Panc1 (cell line): ENCODE measurements at places on chromosomes 2 and 18.

- no peak for DNase-seq
Observed at GRCh38 chr18:22613058-22613690, 195.5 kb upstream of the CTAGE1 start.

DNA sequence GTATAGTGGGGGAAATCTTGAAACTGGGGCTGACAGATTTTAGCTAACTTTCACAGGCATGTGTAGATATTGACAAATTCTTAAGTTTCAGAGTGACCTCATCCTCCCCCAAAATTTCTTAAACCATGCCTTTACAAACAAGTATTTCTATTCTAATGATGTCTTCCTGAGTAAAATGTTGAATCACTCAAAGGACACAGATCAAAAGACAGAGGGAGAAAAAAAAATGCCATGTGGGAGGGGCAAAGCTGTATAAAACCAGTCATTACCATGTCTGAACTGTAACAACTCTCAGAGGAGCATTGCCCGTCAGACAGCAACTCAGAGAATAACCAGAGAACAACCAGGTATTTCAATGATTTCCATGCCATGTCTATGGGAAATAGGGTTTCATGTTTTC is at the start of gene SERPINB2:
SERPINB2 (plus strand) TSS at position 282 of the 400 bp plus-strand sequence. CDS start 3,740 bp downstream, outside the sequence.
- no peak for DNase-seq

- no peak for DNase-seq
Observed at GRCh38 chr2:180678625-180678972, 301.8 kb upstream of the UBE2E3 start.

GRCh38 chr2:167132066-167132465 is 243.8 kb downstream of the XIRP2 start:
- no peak for DNase-seq

DNA sequence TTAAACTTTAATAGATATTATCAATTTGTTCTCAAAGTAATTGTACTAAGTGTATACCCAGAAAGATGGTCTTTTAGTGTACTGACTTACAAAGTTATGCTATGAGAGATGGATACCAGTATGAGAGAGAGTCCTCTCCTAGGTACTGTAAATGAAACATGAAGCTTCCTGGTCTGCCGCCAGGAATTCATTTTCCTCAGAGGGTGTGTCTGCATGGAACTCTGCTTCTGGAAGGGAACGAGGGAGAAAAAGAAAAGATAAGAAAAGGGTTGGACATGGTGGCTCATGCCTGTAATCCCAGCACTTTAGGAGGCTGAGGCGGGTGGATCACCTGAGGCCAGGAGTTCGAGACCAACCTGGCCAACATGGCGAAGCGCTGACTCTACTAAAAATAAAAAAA is 2.2 kb upstream of the SSB start:
- DNase-seq, result no peak

DNA sequence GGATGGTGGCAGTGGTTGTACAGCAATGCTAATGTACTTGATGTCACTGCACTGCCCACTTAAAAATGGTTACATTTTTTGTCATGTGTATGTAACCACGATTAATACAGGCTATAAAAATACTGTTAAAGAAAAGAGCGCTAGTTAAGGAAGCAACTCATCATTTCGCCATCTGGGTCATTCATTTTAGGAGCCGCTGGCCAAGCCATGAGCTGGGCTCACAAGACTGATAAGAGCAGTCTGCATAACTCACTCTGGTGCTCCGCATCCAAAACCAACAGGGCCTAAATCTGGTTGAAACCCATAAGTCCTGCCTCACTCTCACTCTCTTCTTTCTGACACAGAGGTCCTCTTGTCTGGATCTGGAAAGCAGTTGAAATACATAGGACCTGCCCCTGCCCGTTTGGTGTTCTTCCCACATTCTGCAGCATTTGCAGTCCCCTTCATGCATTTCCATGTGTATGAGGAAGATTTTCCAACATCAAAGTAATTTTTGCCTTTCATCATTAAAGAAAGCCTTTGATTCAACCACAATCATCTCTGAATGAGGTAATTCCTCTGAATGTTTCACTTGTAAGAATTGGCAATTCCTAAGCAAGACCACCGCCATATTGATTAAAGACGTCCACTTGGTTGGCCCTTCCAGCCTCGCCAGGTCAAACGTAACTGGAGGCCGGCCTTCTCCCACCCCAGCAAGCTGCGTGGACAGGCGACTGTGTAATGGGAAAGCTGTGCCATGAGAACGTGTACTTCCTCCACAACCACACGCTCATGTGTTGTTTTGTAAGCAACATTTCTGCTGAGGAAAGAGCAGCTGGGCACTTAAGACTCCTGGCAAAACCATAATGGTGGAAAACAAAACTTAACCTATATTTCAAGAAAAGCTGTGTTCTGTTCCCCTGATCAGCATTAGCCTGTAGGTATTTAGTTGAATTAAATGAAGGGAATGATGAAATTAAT is 112.2 kb downstream of the VAPA start:
- DNase-seq, result no peak

DNA sequence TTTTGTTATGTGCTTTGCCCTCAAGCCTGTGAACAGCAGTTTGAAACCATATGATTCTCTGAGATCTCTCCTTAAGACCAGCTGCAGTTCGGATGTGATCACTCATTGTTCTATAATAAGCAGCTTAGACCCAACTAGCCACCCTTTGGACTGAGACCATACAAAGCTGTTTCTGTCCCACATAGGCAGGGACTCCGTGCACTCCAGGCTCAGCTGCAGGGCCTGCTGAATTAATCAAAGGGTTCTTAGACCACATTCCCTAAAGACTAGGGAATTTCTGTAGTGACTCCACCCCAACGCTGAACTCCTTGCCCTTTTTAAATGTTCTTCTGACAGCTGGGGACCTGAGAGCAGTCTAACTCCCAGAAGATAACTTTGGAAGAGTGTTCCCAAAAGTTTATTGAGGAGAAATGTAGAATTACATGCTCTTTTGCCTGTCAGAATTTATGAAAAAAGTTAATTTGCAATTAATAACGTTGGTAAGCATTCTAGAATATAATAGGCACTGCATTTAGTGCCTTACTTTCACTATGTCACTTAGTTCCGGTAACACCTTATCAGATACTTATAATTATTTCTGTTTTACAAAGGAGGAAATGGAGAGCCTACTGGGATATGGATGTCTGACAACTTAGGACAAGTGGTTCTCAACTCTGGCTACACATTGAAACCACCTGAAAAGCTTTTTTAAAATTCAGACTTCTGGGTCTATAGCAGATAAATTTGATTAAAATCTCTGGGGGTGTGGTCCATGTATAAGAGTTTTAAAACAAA is 42.3 kb downstream of the GULP1 start:
- no peak for DNase-seq

GRCh38 chr2:161139098-161139987 is 20.9 kb upstream of the TANK start:
- DNase-seq, result no peak

DNA sequence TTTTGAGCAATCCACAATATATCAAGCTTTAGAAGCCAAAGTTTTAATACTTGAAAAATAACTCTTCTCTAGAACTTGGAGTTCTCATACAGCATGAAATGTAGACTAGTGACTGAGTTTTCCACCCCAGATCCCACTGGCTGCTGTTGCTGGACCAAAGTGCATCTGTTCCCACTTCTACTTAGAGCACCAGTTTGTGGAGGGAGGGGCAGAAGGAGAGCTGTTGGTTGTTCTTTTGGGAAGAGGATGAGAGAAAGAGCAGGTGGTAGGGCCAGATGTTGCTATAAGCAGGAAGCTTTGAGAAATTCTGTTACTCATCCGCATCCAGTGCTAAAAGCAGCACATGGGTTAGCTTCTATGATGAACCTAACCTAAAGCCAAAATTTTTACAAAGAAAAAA is 59.0 kb downstream of the MBD2 start:
- DNase-seq, result no peak

DNA sequence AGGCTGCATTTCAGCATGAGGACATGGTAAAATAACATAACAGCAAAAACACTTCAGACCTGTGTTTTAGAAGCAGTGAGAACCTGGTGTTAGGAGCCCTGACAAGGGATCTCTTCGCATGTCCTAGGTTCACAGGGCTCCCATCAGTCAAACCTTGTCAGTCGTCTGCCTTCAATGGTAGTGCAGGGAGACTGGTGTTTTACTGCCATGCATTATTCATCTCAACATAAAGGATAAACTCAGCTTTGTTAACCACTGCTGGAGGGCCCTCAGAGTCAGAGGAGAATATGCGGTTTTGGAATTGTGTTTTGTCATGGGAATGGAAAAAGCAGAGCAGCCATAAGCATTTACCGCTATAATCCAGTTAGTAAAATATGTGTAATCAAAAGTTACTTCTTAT is 275.9 kb upstream of the GCFC2 start:
- no peak for DNase-seq

- DNase-seq, result no peak
Observed at GRCh38 chr2:168480825-168481585, 24.9 kb downstream of the CERS6 start.

GRCh38 chr2:25854613-25855012 is 23.7 kb downstream of the ASXL2 start:
- no peak for DNase-seq

GRCh38 chr2:27150639-27151230 is 1.9 kb downstream of the TCF23 start:
- DNase-seq, result no peak

- DNase-seq, result no peak
Observed at GRCh38 chr2:25410370-25410769, 68.6 kb upstream of the DNMT3A start.

DNA sequence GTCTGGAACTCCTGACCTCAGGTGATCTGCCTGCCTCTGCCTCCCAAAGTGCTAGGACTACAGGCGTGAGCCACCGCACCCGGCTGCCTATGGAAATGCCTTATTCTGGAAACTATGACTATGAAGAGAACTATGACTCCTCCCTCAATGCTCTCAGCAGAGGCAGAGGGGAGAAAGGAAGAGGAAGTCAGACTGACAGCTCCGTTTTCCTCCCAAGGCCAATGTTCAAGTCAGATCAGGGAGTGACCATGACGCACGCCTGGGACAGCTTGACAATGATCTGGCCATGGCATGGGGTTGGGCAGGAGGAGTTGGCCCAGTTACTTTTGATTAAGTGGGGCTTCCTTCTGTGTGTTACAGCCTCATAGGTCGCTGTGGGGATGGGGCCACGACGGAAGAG is 44.3 kb upstream of the MRPL33 start:
- no peak for DNase-seq

DNA sequence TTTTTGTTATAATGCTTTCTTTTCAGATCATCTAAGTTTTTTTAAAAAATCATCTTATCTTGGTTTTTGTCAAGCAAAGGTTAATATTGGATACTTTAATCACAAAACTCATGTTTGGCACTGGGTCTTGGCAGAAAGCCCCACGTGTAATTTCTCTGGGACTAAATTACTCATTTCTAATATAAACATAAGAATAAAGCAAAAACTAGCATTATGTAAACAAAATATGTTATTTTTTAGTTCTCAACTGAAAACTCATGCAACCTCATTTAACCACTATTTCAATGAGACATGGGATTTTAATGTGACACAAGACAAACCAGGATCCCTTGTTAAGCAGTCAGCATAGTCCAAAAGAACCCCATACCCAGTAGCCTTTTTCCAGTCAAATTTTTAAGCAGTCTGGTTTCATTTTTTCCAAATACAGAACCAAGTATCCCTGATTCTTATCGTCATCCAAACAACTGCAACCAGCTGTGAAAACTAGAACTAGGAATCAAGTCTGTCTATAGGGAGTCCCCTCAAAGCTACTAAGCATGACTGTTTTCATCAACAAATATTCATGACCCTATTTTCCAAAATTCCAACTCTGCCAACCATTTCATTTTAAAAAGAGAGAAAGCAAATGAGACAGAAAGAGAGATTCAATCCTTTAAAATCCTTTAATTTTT is 27.1 kb downstream of the PID1 start:
- no peak for DNase-seq

DNA sequence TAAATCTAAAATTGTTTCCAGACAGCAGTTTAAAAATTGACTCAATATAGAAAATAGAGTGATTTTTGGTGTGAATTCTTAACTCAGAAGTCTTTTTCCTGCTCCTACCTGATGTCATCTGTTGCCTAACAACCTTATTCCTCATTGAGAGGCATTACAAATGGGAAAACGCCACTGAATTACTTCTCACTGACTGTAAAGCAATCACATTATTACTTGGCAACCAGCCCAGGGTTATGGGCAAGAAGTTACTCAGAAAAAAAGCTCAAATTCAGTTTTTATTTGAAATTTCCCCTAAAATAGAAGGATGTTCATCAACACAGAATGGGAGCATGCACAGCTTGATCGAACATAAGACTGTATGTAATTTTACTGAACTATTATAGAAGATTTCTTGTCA is 201.8 kb upstream of the GULP1 start:
- no peak for DNase-seq

GRCh38 chr2:238456449-238456848 is 29.7 kb downstream of the ASB1 start:
- no peak for DNase-seq
